ENCODE measurements at places on chromosomes 4 and X.
A peak's percentile ranks its signal among the peaks of the same experiment; 100 is the strongest.

GRCh38 chr4:71564775-71565174, 219.1 kb downstream of the GC start:
- DNase-seq = no peak

DNA sequence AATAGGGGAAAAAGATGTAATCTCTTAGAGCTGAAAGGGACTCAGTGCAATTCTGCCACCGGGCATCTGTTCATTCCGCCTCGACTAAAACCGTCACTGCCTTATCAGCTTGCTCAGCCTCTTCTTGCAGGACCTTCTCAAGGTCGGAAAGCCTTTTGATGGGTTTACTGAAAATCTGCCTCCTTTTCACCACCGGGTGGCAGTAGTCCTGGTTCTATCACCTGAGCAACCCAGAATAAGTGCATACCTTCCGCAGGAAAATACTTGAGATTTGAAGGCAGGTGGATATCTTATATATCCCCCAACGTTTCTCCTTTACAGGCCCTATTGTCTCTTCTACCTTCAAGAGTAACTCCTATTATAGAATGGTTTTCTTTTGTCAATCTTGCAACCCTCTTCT, 103.4 kb upstream of the PAK3 start:
- DNase-seq = no peak

- DNase-seq = peak; percentile 43
Observed at GRCh38 chr4:74228691-74229640, 71.0 kb downstream of the MTHFD2L start.

- no peak for DNase-seq
Observed at GRCh38 chr4:186848437-186848836, 124.8 kb upstream of the FAT1 start.

DNA sequence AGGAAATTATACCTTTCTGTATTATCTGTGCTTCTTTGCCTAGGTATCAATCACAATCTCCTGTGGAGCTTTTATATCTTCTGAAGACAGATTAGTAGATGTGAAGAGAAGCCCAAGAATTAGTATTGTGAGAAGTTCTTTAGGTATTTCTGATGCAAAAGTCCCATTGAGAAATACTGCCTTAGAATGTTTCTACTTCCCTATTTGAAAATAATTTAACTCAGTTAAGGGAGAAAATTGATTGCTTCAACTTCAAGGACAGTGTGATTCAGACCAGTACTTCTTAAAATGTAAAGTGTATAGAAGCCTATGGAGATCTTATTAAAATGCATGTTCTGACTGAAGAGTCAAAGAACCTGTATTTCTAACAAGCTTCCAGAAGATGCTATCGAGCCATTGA, 9.0 kb downstream of the EIF1AX start:
- DNase-seq = no peak

DNA sequence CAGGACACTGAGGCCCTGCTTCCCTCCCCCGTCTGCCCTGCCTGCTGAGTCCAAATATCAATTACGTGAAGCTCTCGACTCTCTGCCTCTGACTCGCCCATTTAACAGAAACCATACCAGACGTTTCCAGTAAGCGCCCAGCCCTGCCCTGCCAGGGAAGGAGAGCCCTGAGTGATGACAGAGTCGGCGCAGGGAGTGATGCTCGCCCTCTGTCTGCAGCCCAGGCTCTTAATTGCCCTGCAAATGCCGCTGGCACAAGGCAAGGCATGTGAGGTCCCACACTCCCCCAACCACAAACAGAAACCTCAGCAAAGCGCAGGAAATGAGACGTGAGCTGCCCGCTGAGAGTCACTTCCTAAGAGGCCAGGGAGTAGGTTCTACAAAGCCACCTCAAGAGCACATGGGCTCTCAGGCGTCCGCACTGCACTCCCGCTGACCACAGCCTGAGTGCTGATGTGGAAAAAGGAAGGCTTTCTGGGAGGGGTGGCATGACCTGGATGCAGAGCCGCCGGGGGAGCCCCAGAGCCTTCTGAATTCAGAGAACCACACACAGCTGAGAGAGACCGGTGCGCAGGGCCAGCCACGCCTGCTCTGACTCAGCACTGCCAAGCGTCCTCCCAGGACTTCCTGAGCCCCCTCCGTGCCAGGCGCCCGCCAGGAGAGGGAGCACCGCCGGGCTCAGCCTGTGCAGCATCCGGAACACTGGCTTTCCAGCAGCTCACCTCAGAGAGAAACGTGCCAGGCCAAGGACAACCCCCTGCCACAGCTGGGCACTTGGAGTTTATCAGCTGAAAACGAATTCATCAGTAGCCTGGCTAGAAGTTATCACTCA, 5.3 kb downstream of the ZFYVE28 start:
- peak; percentile 52 for DNase-seq

DNA sequence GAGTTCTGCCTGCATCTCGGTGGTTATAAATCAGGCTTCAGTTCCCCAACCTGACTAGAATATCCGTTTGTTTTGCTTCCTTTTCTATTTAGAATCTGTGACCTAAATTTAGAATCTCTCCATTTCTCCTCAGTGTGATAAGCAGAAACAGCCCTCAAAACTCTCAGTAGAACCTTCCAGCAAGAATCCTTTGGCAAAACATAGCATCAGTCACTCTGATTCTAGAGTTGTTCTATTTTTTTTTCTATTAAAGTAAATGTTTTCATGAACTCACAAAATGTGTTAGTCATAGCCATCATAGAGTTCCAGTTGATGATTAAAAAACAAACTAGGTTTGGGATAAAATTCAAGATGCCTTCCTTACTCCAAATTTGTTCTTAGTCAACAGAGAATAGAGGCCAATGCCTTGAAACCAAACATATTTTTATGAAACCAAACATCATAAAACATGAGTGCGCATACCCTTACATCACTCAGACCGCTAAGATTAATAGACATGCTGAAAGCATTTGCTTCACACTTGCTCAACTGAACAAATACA, 13.2 kb upstream of the C1QTNF7 start:
- no peak for DNase-seq

GRCh38 chr4:111074523-111075114, 451.7 kb upstream of the PITX2 start:
- no peak for DNase-seq

DNA sequence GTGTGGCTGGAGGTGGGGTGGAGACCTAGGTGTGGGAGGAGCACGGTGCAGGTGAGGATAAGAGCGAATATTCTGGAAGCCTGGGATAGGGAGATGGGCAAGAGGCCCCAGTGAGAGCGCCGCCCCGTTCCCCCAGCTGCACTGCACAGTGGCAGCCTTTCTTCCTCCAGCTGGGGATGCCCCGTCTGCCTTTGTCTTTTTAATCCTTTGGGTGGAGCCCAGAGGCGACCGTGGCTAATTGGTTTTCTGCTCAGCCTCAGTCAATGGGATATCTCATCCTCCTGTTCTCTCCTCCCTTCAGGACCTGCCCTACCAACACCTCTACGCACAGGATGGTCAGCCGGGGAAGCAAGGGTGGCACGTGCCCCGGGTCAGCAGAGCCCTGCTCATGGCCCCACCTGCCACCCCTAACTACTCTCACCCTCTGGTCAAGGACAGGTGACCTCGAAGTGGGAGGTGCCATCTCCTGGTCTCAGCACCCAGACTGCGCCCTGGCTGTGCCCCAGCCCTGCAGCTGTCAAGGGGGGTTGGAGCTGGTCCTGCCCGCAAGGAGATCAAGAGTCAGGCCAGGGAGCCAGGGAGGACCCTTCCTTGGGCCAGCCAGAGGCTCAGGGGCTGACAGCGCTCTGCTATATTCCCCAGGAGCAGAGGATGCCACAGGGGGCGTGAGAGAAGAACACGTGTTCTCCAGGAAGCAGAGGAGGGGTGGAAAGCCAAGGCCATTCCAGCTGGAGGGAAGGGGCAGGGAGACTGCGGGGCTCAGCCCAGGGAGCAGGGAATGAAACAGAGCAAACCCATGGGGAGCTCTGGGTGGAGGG, 64.0 kb downstream of the ADRA2C start:
- DNase-seq = no peak

DNA sequence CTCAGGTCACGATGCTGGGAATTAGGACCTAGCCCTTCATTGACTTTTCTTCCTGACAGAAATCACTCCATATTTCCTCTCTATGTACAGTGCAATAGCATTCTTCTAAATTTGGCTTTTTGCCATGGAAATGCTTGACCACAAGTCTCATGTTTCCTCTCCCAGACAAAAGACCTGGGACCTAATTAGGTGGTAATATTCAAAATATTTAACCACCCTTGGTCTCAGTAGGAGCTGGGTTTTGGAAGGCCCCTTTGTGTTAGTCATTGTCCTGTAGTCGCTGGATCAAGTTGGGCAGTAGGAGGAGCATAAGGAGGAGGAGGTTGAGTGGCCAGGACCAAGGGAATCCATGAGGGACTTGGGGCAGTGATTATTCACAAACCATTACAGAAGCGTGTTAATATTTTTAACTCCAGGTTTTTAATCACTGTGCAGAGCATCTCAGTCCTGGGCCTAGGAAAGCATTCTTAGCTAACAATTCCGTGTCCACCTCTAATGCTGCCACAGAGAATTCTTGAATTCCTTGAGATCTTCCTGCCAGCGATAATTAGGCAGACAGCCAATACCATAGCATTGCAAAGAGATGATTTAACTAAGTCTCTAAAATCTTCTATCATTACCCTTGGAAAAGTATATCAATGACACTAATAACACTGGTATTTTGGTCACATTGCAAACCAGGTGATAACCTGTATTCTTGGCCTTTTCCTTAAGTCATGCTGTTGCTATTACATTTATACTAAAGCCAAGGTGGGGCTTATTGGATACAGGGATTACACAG, 25.0 kb upstream of the SHROOM4 start:
- DNase-seq = no peak

GRCh38 chr4:113831457-113831856, 69.9 kb upstream of the CAMK2D start:
- no peak for DNase-seq

- no peak for DNase-seq
Observed at GRCh38 chr4:85760511-85760910, 285.6 kb downstream of the ARHGAP24 start.

- no peak for DNase-seq
Observed at GRCh38 chr4:163565226-163566135, 71.0 kb downstream of the TMA16 start.

GRCh38 chr4:184021389-184021788, 116.3 kb downstream of the STOX2 start:
- DNase-seq = no peak

- no peak for DNase-seq
Observed at GRCh38 chrX:25337841-25338240, 322.1 kb upstream of the ARX start.

DNA sequence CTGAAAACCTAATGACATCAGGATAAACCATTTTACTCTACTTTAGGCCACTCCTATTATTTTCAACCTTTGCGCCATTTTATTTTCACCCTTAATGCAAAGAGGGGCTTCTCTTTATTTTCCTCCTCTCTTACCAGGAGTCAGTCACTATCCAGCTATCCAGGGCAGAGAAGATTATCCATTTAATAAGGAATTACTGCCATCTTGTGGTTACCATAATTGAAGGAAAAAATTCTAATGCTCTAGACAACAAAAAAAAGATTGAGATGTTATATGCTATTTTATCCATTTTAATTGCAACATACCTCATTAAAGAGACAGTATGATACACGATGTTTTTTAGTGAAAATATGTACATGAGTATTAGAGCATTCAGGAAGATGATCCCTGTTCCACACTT, 514.5 kb upstream of the FAM241A start:
- no peak for DNase-seq

- DNase-seq = no peak
Observed at GRCh38 chr4:8392591-8393190, 47.8 kb downstream of the ACOX3 start.

- DNase-seq = no peak
Observed at GRCh38 chr4:2298532-2298991, 36.7 kb upstream of the MXD4 start.

GRCh38 chr4:117514391-117515175, 429.2 kb upstream of the TRAM1L1 start:
- no peak for DNase-seq
